ENCODE measurements at places on chromosomes 2 and 18.

- DNase-seq = no peak
Observed at GRCh38 chr18:43886341-43886740, 609.1 kb upstream of the SYT4 start.

- DNase-seq = no peak
Observed at GRCh38 chr18:3217948-3218647, 1.7 kb downstream of the MYOM1 start.

DNA sequence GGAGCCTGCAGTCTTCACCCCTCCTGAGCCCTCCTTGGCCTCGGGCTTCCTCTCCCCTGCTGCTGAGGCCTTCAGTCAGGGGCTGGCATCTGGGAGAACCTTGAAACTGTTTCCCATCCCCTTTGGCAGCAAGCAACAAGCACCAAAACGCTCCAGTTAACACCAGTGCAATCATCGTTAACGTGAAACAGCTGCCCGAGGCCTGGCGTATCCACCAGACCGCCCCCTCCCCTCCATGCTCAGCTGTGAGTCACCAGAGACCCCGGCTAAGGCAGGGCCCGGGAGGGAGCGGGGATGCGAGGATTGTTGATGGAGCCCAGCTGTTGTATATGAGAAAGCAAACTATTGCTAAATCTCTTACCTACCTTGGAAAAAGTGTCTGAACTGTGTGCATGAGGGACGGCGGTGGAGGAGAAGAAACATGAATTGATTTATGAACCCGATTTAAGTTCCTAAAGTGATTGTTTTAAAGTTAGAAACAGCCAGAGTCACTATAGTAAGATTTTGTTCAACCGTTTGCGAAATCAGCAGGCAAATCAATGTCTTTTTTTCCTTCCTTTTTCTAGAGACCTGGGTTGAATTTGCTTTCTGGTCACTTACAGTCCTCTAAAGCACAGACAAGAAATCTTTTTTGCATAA lies 5.2 kb downstream of the ZFP36L2 start:
- peak; percentile 58 for DNase-seq

- DNase-seq = peak; percentile 5
Observed at GRCh38 chr18:24964216-24964615, 387.8 kb downstream of the ZNF521 start.

DNA sequence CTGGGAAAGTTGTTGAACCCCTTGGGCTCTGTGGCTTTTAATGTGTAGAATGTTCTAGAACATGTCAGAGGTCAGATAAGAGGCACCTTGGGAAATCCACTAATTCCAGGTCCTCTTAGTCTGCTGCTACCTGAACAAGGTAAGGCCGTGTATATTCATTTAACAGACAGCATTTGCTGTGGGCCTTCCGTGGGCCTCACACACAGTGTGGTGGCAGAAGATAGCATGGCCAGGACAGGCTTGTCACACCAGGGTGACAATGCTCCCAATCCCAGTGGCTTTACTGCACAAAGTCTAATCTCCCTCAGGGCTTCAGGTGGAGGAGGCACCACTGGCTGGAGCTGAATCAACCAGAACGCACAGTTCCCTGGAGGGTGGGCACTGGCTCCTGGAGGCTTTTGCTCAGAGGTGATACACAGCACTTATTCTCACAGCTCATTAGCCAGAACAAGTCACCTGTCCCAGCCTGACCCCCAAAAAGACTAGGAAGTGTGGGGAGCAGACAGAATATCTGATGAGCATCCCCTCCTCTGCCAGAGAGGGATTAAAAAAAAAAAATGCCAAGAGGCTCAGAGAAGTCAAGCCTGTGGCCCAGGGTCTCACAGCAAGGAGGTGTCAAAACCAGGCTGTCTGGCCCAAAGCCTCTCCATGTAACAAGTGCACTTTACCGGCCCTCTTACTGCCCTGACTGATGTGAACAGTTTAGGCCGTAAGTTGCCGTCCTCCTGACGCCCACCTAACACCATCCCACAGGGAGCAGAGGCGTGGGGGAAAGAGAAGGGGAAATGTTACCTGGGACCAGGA lies 216.9 kb upstream of the RAB6C start:
- no peak for DNase-seq

GRCh38 chr2:43065871-43066270 lies 160.5 kb downstream of the ZFP36L2 start:
- no peak for DNase-seq

GRCh38 chr18:56235481-56236013 lies 402.8 kb downstream of the TXNL1 start:
- peak; percentile 7 for DNase-seq

- no peak for DNase-seq
Observed at GRCh38 chr2:226211439-226211838, 588.2 kb downstream of the IRS1 start.

Data from CD4-positive, alpha-beta T cell (primary cell).